Stimulated activated CD4-positive, alpha-beta T cell treated with anti-CD3 and anti-CD28 coated beads, Interleukin-1b, Interleukin-23, amount 100 ng/mL, for 48 hours (primary cell): ENCODE measurements at places on chromosomes 6 and 20.

GRCh38 chr6:105849746-105850145, 236.4 kb upstream of the PRDM1 start:
- no peak for DNase-seq

GRCh38 chr20:38725148-38725901, 1.0 kb downstream of the SLC32A1 start:
- no peak for DNase-seq

GRCh38 chr6:64694356-64694755, 1012.7 kb downstream of the EYS start:
- no peak for DNase-seq

- DNase-seq = no peak
Observed at GRCh38 chr20:57787151-57787989, 77.6 kb upstream of the PMEPA1 start.

DNA sequence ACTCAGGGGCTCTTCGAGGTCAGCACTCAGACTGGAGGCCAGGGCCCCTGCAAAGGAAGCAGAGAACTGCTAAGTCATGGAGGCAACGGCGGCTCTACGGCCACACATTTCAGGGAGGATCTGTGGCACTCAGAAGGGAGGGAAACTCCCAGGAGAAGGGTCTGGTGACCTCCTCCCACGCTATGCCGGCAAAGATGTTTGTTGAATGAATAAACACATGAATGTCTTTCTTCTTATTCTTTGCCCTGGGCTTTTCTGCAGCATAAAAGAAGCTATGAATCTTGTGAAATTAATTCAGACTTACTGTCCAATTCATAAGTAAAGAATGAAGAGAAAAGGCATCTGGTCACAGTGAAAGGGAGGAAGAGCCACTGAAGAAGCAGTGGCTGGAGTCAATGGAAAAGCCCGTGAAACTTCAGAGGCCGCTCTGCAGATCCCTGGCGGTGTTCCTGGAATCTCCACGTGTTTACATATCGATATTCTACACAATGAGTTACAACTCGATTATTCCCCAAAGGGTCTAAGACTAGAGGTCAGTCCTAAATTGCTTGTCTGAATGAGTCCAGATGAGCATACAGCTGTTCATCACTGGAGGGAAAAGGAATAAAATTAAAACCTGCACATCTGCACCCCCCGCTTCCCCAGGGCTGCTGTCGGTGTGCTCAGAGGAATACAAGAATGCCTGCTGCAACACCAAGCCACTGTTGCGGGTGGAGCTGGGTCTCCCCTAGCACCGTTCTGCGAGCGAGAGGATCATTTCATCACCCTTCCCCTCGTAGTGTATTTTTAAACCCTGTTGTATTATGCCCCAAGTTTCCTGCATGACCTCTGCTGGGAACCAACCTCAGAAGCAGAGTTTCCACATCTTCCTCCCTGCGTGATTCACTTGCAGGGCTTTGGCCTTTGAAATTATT, 25.6 kb downstream of the INSM1 start:
- DNase-seq = no peak

DNA sequence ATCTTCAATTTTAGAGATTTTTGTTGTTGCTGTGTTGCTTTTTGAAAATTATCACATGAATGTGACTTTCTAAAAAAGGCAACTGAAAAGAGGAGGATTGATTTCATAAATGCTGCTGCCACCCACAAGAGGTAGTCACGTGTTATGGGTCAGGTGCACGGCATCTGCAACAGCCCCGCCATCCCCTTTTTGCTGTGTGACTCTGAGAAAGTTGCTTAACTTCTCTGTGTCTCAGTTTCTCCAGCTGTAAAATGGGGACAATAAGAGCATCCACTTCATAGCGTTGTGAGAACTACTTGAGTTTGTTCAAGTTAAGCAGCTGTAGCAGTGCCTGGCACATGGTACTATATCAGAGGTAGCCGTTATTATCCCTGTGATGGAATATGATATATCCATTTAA, 10.7 kb downstream of the CCN5 start:
- DNase-seq = no peak

DNA sequence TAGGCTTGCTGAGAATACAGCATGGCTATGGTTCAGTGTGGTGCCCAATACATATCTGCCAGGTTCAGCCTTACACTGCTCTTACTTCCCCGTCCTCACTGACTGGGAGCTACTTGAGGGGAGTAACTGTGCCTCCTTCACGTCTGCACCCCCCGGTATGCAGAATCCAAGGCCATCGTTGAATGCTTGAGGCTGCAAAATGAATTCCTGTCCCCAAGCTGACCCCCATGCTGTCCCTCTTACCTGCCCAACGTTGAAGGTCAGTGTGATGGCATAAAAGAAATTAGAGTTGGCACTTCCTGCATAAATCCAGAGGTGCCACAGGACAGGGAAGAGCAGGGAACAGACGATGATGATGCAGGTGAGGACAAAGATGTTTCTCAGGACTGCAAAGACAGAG, 16.3 kb downstream of the MAP1LC3A start:
- no peak for DNase-seq

DNA sequence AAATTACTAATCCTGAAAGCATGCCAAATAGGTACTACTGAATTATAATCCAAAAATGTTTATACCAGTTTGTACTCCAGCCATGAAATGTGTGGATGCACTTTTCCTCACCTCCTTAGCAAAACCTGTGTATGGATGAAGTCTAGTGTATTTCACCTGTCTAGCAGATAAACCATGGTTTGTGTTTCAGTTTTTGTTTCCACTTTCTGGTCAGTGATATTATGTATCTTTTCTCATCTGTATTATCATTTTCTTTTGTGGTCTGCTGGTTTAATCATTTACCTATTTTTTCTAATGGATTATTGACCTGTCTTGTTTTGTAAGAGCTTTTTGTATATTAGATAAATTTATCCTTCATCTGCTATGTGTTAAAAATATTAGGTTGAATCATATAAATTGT, 41.0 kb upstream of the TMEM217 start:
- DNase-seq = no peak

- no peak for DNase-seq
Observed at GRCh38 chr20:25720285-25720684, 23.6 kb upstream of the ZNF337 start.

- DNase-seq = no peak
Observed at GRCh38 chr6:131791476-131791875, 16.3 kb upstream of the ENPP1 start.

DNA sequence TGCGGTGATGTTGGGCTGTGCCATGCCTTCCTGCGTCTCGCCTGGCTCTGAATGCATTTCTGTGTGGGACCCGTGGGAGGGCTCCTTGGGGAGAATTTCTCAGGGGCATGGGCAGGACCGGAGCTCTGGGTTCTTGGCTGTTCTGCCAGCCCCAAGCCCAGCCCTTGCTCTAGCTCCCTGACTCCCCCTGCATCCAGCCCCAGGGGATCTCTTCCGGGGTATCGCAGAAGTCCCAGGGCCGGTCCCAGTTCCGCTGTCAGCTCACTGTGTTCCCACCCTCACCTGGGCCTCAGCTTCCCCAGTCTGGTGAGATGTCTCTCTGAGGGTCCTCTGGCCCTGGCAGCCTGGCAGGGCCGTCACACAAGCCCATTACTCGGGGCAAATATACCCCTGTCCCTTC, 20.5 kb downstream of the SPDEF start:
- DNase-seq = no peak
